ENCODE measurements at places on chromosomes 16 and 17. TPM values are rescaled to one million over a fixed set of nuclear protein-coding genes. Genes with fewer than 3 reads are reported as not detected.
A peak's percentile ranks its signal among the peaks of the same experiment; 100 is the strongest.

DNA sequence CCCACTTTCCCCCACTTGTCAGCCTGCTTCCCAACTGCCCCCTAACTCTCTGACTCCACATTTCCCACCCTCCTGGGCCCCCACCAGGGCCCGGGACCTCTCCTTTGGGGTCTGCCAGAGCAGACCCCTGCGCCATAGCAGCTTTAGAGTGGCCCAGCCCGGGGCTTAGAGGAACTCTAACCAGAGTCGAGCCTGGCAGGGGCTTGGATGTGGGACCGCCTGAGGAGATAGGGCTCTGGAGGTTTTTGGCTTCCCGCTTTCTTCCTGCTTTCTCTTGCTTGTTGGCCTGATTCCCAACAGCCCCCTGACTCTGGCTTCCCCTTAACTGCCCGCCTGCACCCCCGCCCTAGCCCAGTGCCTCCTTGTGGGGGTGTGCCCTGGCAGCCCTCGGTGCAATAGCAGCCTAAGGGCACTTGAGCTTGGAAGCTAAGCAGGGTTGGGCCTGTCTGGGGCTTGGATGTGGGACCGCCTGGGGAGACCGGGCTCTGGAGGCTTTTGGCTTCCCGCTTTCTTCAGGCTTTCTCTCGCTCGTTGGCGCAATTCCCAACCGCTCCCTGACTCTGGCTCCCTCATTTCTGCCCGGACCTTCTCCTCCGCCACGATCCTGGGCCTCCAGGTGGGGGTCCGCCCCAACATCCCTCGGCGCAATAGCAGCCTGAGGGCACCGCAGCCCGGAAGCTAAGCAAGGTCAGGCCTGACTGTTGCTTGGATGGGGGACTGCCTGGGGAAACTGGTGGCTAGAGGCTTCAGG is 2292.0 kb downstream of the TP53TG3F start:
- no peak for DNase-seq
- H3K4me1 ChIP-seq: no peaks in the 10 kb centered on the region
- no peaks in the 10 kb centered on the region for H3K36me3 ChIP-seq
- H3K4me3 ChIP-seq: no peak overlapping the region

GRCh38 chr17:42340691-42341127 is 47.5 kb downstream of the STAT3 start:
- peak; percentile 54 for DNase-seq
- peaks cover 54% of the 10 kb centered on the region for H3K36me3 ChIP-seq
- peaks cover 24% of the 10 kb centered on the region for H3K4me1 ChIP-seq
- H3K27ac ChIP-seq: no peak overlapping the region
- no peaks in the 10 kb centered on the region for H3K27me3 ChIP-seq
- no peak overlapping the region for H3K4me3 ChIP-seq

GRCh38 chr17:37024181-37024637 is 75.5 kb downstream of the AATF start:
- DNase-seq: no peak
- H3K4me3 ChIP-seq: no peak overlapping the region
- H3K27me3 ChIP-seq: no peaks in the 10 kb centered on the region
- no peak overlapping the region for H3K27ac ChIP-seq
- H3K36me3 ChIP-seq: peaks cover 27% of the 10 kb centered on the region
- H3K4me1 ChIP-seq: no peaks in the 10 kb centered on the region

- DNase-seq: no peak
- H3K4me1 ChIP-seq: no peaks in the 10 kb centered on the region
- no peaks in the 10 kb centered on the region for H3K36me3 ChIP-seq
Observed at GRCh38 chr16:47562366-47562765, 101.2 kb downstream of the PHKB start.

GRCh38 chr17:50079334-50080095 is 15.6 kb upstream of the PDK2 start:
- DNase-seq: peak; percentile 41
- H3K36me3 ChIP-seq: no peaks in the 10 kb centered on the region
- no peaks in the 10 kb centered on the region for H3K27me3 ChIP-seq

- no peak for DNase-seq
- H3K4me1 ChIP-seq: peaks cover 58% of the 10 kb centered on the region
- no peak overlapping the region for H3K27ac ChIP-seq
- no peaks in the 10 kb centered on the region for H3K36me3 ChIP-seq
Observed at GRCh38 chr17:80705988-80706387, 161.3 kb downstream of the RPTOR start.

GRCh38 chr16:79728048-79728922 is 127.7 kb upstream of the MAF start:
- no peak overlapping the region for H3K4me3 ChIP-seq
- no peak overlapping the region for H3K27ac ChIP-seq
- H3K27me3 ChIP-seq: no peaks in the 10 kb centered on the region
- no peaks in the 10 kb centered on the region for H3K4me1 ChIP-seq

GRCh38 chr16:27259710-27260109 is 8.9 kb downstream of the NSMCE1 start:
- H3K4me1 ChIP-seq: peaks cover under 1% of the 10 kb centered on the region
- no peak overlapping the region for H3K27ac ChIP-seq
- no peak for DNase-seq

GRCh38 chr16:69768666-69769065 is 6.5 kb downstream of the WWP2 start:
- peaks cover 16% of the 10 kb centered on the region for H3K4me1 ChIP-seq
- no peak overlapping the region for H3K4me3 ChIP-seq
- H3K27ac ChIP-seq: no peak overlapping the region

LGALS9B gene
- 50.8 TPM for total RNA-seq

GRCh38 chr16:4468972-4469371 is 5.5 kb downstream of the NMRAL1 start:
- H3K27me3 ChIP-seq: no peaks in the 10 kb centered on the region
- DNase-seq: no peak
- no peak overlapping the region for H3K27ac ChIP-seq
- H3K4me3 ChIP-seq: no peak overlapping the region
- peaks cover 46% of the 10 kb centered on the region for H3K4me1 ChIP-seq

DNA sequence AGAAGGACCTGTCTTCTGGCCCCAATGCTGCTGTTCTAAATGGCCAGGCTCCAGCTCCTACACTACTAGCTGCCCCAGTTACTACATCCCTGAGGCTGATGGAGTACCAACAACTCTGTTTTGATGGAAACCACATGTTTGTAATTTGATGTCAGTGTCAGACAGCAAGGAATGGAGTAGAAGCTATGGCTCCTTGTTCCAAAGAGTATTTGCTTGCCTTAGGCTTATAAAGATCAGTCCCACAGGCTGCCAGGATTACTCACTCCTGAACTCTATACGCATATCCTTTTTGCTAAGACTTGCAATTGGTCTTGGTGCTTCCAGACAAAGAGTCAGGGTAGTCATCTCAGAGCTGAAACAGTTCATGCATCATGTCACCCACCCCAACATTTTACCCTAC is 139.6 kb downstream of the HS3ST3A1 start:
- H3K27me3 ChIP-seq: no peaks in the 10 kb centered on the region
- no peak overlapping the region for H3K4me3 ChIP-seq
- no peak for DNase-seq
- H3K36me3 ChIP-seq: no peaks in the 10 kb centered on the region
- no peaks in the 10 kb centered on the region for H3K4me1 ChIP-seq

TUBG2 gene
- 9.6 TPM for total RNA-seq

GRCh38 chr16:72937916-72938794 is 109.8 kb downstream of the ZFHX3 start:
- no peaks in the 10 kb centered on the region for H3K4me1 ChIP-seq
- no peak overlapping the region for H3K4me3 ChIP-seq
- H3K27ac ChIP-seq: no peak overlapping the region
- H3K27me3 ChIP-seq: no peaks in the 10 kb centered on the region
- no peaks in the 10 kb centered on the region for H3K36me3 ChIP-seq
- no peak for DNase-seq

DNA sequence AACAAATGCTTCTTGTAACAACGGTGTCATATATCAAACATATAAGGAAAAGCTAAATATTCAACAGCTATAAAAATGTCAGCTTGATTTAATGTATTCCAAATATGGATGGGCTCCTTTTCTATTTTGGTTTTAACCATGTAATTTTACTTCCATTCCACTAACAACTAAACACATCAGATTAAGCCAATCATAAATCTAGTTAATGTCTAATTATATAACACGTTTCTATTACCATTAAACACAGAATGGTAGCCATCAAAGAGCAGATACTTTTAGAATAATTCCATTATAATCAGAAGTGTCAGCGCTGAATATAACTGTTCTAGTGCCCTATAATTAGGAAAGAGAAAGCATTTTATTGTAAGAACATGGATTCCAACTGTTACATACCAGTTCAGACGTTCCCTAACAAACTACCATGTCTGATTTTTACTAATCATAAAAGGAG is 10.0 kb downstream of the CMC2 start:
- DNase-seq: no peak
- peak overlapping the region; percentile 85 for H3K27ac ChIP-seq
- H3K36me3 ChIP-seq: peaks cover under 1% of the 10 kb centered on the region
- no peaks in the 10 kb centered on the region for H3K27me3 ChIP-seq

GPR139 gene
- not detected for total RNA-seq

TOP2A gene
- 4.6 TPM for total RNA-seq

SLC39A11 gene
- 32.6 TPM for total RNA-seq

- H3K36me3 ChIP-seq: no peaks in the 10 kb centered on the region
- peaks cover 4% of the 10 kb centered on the region for H3K4me1 ChIP-seq
- H3K4me3 ChIP-seq: no peak overlapping the region
- H3K27ac ChIP-seq: no peak overlapping the region
- DNase-seq: no peak
Observed at GRCh38 chr16:75120253-75120652, 3.7 kb upstream of the LDHD start.

- no peak overlapping the region for H3K4me3 ChIP-seq
- H3K4me1 ChIP-seq: peaks cover 16% of the 10 kb centered on the region
- no peaks in the 10 kb centered on the region for H3K27me3 ChIP-seq
Observed at GRCh38 chr16:31253642-31254045, 6.1 kb upstream of the ITGAM start.

PSMD11 gene
- total RNA-seq: 83.4 TPM

GRCh38 chr17:14340857-14341754 is 40.2 kb downstream of the HS3ST3B1 start:
- H3K27me3 ChIP-seq: no peaks in the 10 kb centered on the region
- H3K4me3 ChIP-seq: no peak overlapping the region
- H3K36me3 ChIP-seq: peaks cover 3% of the 10 kb centered on the region

DNA sequence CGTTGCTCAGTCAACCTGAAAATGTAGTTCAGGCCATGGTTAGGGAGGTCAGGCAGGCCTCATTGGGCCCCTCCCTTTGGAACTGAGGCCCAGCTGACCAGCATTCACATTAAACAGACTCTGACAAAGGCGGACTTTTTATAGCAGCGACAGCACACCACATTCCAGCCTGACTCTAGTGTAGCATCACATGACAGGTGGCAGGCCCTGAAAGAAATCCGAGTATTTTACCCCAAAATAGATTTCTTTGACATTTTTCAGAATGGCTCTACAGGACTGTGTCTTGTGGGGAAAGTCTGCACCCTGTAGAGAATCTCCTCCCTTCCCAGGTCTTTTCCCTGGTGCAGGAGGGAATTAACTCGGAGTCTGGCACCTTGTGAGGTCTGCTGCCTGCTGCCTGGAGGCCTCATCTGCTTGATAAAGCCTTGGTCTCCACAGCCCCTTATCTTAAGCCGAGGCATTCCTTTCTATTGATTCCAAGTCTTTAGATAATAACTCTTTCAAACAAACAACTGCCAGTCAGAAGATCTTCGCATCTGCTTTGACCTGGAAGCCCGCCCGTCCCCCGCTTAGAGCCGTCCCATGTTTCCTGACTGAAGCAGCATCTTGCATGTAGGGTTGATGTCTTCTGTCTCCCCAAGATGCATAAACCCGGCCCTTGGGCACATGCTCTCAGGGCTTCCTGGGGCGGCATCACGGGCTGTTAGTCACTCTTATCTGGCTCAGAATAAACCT is 44.0 kb upstream of the CAPN15 start:
- H3K4me1 ChIP-seq: no peaks in the 10 kb centered on the region
- peaks cover 6% of the 10 kb centered on the region for H3K36me3 ChIP-seq
- no peaks in the 10 kb centered on the region for H3K27me3 ChIP-seq
- no peak overlapping the region for H3K4me3 ChIP-seq
- H3K27ac ChIP-seq: no peak overlapping the region

- no peaks in the 10 kb centered on the region for H3K27me3 ChIP-seq
- no peak overlapping the region for H3K27ac ChIP-seq
- DNase-seq: no peak
- H3K4me1 ChIP-seq: peaks cover 6% of the 10 kb centered on the region
- H3K36me3 ChIP-seq: no peaks in the 10 kb centered on the region
Observed at GRCh38 chr16:8572063-8572918, 18.0 kb downstream of the TMEM114 start.

SLC22A31 gene
- not detected for total RNA-seq

VPS35L gene
- 37.4 TPM for total RNA-seq

SOX15 gene
- total RNA-seq: not detected

GRCh38 chr17:68963958-68964357 is 8.8 kb upstream of the ABCA8 start:
- H3K36me3 ChIP-seq: no peaks in the 10 kb centered on the region
- DNase-seq: no peak
- no peaks in the 10 kb centered on the region for H3K27me3 ChIP-seq
- no peaks in the 10 kb centered on the region for H3K4me1 ChIP-seq
- H3K4me3 ChIP-seq: no peak overlapping the region

GRCh38 chr16:88464447-88465318 is 11.6 kb downstream of the ZFPM1 start:
- H3K4me1 ChIP-seq: peaks cover 96% of the 10 kb centered on the region
- no peak overlapping the region for H3K4me3 ChIP-seq
- no peaks in the 10 kb centered on the region for H3K36me3 ChIP-seq
- no peaks in the 10 kb centered on the region for H3K27me3 ChIP-seq

EPX gene
- not detected for total RNA-seq

DNA sequence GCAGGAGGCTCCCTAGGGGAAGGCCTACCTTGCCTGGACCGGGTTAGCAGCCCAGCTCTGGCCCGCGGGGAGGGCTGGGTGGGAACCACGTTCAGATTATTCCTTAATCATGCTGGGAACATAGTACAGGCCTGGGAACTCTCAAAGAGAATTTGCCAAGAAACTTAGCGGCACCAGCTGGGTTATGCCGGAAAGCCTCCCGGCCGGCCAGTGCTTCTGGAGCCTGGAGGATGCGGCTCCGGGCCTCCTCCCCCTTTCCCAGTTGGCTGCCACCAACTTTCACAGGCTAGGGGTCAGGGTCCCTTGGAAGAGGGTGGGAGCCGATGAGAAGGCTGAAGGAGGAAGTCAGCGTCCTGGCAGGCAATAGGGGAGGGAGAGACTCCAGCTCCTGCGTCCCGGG is 10.8 kb downstream of the NGFR start:
- H3K27ac ChIP-seq: no peak overlapping the region
- no peaks in the 10 kb centered on the region for H3K36me3 ChIP-seq
- H3K27me3 ChIP-seq: peaks cover 8% of the 10 kb centered on the region

DNA sequence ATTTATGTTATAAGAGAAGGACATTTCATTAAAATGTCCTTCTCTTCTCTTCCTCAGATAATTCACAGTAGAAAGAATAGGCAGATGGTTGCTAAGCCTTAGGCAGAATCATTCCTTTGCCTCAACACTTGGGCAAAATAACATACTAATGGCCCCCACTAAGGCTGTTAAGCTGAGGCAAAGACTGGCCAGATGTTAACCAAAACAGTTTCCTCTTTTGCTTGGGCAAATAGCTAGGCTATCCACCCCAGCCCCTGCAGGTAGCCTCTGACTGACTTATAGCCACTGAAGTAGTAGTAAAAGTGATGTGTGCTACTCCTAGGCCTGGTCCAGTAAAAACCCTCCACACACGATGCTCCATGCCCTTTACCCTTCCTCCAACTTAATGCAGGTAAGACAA is 55.2 kb downstream of the SPAG9 start:
- no peak for DNase-seq
- H3K4me1 ChIP-seq: no peaks in the 10 kb centered on the region
- H3K27ac ChIP-seq: no peak overlapping the region
- no peak overlapping the region for H3K4me3 ChIP-seq

Measured in natural killer cell (primary cell).